Keratinocyte (primary cell): ENCODE measurements at places on chromosomes 3 and 15.

DNA sequence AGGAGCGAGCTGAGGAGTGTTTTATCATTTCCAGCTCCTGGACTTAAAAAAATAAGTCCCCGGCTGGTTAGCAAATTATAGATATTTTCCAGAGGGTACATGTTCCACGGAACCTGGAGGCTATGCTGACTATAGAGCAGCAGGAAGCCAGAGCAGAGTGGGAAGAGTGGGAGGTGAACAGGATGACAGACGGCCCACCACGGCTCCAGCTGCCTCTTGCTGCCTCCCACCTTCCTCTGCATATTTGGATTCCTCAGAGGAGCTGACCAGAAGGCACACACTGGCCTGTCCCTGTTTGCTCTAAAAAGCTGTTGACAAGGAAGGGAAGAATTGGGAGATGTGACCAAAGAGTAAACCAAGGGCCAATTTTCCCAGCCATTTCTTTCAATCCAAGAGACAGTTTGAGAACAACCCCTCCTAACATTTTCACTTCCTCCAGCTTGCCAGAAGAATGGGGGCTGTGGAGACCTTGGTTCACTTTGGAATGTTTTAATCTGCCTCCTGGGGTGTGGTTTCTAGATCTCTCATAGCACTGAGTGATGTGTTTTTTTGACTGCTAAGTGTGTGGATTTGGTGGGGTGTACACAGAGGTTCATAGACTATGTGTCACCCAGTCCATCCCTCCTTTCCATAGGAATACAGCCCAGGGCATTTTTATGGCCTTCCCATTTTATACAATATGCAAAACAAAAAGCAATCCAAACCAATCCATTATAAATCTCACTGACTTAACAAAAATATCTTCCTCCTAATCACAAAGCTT is 36.8 kb downstream of the HGD start:
- no peak overlapping the region for H3K27ac ChIP-seq
- DNase-seq, result no peak
- no peaks in the 10 kb centered on the region for H3K27me3 ChIP-seq
- H3K4me3 ChIP-seq, result no peak overlapping the region

DNA sequence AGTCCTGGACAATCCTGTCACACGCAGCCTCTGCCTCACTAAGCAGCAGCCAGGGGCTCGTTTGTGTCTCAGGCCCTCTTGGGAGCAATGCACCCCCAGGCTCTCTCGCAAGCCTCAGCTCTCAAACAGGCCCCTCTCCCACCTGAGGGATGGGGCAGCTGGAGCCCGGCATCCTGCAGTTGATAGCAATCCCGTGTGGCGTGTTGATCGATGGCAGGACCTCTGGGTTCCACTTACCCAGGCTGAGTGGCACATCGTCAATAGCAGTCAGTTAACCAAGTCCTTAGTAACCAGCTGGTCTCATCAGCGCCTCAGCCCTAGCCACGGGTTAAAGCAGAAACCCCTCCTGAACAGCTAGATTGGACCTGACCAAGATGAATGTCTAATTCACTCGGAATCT is 36.5 kb upstream of the PLXNA1 start:
- no peaks in the 10 kb centered on the region for H3K27me3 ChIP-seq
- no peaks in the 10 kb centered on the region for H3K4me1 ChIP-seq
- H3K27ac ChIP-seq, result no peak overlapping the region
- H3K36me3 ChIP-seq, result peaks cover 7% of the 10 kb centered on the region
- no peak overlapping the region for H3K4me3 ChIP-seq
- DNase-seq, result no peak

- DNase-seq, result no peak
- H3K4me1 ChIP-seq, result no peaks in the 10 kb centered on the region
- H3K27me3 ChIP-seq, result peaks cover 7% of the 10 kb centered on the region
- no peak overlapping the region for H3K4me3 ChIP-seq
Observed at GRCh38 chr3:123295901-123296250, 94.1 kb downstream of the SEC22A start.

- H3K4me3 ChIP-seq, result no peak overlapping the region
- DNase-seq, result no peak
- no peaks in the 10 kb centered on the region for H3K4me1 ChIP-seq
- H3K27me3 ChIP-seq, result no peaks in the 10 kb centered on the region
- H3K36me3 ChIP-seq, result no peaks in the 10 kb centered on the region
Observed at GRCh38 chr15:86608461-86609205, 529.0 kb downstream of the AGBL1 start.

GRCh38 chr3:161571951-161572350 is 75.3 kb downstream of the OTOL1 start:
- no peak overlapping the region for H3K4me3 ChIP-seq
- H3K36me3 ChIP-seq, result no peaks in the 10 kb centered on the region
